ENCODE measurements at places on chromosomes 5 and 9.

- no peak for DNase-seq
Measured at GRCh38 chr9:106797299-106797698, 65.7 kb upstream of the ZNF462 start.

DNA sequence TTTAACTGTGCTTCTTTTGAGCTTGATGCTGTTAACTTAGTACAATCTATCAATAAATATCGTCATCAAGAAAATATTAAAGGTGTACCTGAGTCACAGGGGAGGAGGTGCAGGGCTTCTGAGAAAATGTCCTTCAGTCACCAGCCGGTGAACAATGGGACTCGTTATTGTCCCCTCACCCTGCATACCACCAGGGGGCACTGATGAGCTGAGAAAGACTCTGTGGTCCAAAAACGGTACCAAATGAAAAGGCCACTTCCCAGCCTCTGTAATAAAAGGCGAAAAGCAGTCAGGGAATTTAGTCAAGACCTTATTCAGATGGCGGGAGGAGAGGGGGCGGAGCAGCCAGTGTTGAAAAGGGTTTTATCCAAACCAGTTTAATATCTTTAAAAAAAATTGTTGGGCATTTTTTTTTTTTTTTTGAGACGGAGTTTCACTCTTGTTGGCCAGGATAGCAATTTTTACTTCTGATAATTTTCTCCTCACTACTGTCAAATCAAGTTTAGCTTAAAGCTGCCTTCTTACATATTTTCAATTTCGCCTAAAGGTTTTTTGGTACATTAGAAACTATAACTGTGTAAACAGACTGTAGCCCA lies 271.9 kb upstream of the ADAMTS16 start:
- DNase-seq, result peak; percentile 9

GRCh38 chr5:124654418-124654817 lies 92.0 kb downstream of the ZNF608 start:
- no peak for DNase-seq

- DNase-seq, result no peak
Measured at GRCh38 chr5:7493622-7494021, 97.7 kb downstream of the ADCY2 start.

GRCh38 chr5:14720236-14720923 lies 55.9 kb downstream of the OTULIN start:
- DNase-seq, result no peak

GRCh38 chr9:76688471-76689238 lies 75.6 kb upstream of the PCA3 start:
- no peak for DNase-seq

- DNase-seq, result no peak
Measured at GRCh38 chr5:7245121-7245651, 150.8 kb upstream of the ADCY2 start.

- DNase-seq, result no peak
Measured at GRCh38 chr5:101679816-101680215, 616.3 kb downstream of the SLCO4C1 start.

DNA sequence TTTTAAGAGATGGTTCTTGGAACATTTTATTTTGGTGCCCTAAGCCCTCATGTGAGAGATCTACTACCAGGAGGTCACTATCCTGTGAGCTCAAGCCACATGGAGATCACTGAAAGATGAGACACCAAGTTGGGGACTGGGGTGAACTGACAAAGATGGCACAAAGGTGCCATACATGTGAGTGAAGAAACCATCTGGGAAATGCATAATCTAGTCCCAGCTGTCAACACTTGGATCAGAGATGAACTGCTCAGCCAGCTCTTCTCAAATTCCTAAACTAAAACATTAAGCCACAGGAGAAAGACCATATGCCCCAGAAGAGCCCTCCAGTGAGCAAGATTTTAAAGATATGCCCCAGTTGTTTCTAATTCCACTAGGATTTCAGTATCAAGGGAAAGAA lies 22.2 kb upstream of the MYOT start:
- no peak for DNase-seq

- DNase-seq, result no peak
Measured at GRCh38 chr5:170200876-170201275, 31.9 kb upstream of the C5orf58 start.

DNA sequence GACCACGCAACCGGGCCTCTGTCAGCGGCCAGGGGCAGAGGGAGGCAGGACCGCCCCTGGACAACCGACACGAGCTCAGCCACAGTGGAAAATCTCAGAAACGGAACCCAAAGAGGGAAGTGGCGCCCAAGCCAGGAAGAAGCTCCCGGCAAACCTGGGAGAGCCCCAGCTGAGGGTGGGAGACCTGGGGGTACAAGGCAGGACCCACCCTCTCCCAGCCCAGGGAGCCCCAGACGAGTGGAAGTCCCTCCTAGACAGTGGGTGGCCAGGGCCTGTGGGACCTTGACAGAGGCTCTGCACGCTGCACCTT lies 3.0 kb downstream of the SLC12A7 start:
- no peak for DNase-seq

DNA sequence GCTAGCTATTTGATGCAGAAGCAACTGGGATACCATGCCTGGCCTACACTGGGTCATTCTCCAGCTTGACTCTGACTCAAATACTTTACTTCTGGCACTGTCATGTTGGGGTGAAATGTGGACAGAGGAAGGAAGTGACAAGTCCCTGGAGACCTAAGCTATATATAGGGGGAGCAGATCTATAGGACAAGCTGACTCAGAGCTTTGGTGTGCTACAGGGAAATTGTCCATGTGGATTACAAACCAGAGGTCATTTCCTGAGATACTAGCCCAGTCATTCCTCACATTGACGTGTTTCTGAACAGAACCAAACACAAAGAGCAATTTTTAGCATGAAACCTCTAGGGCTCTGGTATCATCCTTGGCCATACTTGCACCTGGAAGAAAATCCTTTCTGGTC lies 531.6 kb upstream of the CLINT1 start:
- no peak for DNase-seq

DNA sequence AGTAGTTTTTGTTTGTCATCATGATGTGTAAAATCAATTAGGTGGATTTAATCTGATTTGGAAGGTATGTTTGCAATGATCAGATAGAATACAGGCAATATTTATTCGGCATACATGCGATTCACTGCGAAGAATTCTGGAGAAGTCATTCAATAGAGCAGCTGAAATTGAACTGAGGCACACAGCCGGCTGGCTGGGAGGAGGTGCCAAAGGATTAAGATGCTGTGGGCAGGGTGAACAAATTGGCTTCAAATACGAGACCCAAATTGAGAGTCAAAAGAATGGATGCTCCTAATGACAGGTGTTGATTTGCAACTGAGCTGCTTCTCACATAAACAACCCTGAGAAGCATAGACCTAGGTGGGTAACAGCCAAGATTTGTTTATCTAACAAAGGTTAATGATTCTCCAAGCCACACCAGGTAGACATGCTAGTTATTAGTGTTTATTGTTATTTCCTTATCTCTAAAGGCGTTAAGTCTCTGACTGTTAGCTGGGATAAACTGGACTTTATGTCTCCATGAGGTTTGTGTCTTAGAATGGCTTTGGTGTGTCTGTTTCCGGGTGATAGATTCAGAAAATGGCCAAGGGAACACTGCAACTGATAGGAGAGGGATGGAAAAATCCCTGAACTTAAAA lies 55.3 kb upstream of the CLINT1 start:
- no peak for DNase-seq

- DNase-seq, result no peak
Measured at GRCh38 chr5:53785924-53786323, 225.5 kb downstream of the NDUFS4 start.

DNA sequence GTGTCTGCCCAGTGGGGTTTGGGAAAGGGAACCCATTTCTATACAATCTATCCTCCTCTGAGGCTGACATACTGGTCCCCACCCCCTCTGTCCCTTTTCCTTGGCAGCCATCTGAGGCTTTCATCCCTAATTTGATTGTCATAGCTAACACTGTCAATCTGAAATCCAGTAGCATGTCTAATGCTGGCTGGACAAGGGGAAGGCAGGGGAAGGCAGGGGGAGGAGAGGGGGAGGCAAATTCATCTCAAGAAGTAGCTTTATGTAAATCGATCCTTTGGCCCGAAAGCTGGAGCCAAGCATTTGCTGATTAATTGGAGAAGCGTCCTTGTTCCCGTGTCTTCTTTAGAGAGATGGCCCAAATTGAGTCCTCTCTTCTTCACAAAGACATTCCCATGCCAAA lies 314.1 kb upstream of the PANK3 start:
- DNase-seq, result no peak

DNA sequence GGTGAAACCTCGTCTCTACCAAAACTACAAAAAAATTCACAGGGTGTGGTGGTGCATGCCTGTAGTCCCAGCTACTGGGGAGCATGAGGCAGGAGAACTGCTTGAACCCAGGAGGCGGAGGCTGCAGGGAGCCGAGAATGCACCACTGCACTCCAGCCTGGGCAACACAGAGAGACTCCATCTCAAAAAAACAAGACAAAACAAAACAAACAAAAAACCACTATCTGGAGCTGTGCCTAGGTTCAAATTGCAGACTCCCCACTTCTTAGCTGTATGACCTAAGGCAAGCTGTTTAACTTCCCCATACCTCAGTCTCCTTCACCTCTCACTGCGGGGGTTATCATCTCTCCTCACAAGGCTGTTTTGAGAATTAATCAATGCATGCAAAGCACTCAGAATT lies 68.0 kb downstream of the MAPKAP1 start:
- DNase-seq, result no peak

GRCh38 chr9:121634329-121635261 lies 16.8 kb upstream of the DAB2IP start:
- DNase-seq, result no peak

DNA sequence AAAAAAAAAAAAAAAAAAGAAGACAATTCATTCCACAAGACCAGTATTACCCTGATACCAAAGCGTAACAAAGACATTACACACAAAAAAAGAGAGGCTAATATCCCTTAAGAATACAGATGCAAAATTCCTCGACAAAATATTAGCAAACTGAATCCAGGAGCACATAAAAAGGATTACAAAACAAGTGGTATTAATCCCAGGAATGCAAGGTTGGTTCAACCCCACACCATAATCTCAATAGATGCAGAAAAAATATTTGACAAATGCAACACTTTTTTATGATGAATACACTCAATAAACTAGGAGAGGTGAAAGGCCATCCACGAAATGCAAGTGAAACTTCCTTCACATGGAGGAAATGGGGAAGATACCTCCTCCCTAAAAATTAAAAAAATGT lies 80.1 kb upstream of the TLR4 start:
- no peak for DNase-seq

DNA sequence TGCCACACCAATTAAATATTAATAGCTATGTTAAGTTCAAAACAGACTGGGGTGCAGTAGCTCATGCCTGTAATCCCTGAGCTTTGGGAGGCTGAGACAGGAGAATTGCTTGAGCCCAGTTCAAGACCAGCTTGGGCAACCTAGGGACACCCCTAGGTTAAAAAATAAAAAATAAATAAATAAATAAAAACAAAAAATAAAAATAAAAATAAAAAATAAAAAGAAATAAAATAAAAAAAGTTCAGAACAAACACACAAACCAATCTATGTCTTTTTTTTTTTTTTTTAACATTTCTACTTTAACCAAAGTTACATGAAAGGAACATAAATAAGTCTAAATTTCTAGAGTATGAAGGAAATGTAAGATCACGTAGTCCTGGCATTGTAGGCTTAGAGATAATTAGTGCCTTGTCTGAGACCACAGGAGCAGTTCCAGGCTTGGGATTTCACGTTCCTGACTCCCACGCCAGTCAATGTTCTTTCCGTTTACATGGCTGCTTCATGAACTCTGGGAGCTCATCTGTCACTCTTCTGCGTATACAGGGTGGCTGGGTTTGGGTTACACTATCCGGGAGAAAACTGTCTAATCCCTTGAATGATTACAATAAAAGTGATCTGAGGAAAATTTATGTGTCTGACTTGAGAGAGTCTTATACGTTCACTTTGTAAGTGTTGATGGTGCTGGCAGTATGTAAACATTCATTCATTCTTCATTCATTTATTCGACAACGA lies 85.2 kb downstream of the KIAA1958 start:
- DNase-seq, result no peak

DNA sequence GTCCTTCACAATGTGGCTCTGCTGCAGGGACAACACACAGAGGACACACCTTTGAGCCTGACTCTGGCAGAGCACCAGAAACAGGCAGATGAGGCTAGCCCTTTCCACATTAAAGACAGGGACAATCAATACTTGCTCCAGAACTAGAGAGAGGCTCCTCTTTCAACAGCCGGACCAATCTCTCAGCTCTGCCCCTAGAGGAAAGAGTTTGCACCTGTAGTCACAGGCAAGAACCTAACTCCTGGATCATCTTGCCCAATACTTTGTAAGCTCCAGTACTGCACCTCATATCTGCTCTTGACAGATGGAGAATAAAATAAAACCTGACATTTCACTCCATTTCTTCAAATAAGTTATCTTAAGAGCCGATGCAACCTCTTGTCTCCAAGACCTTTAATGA lies 52.1 kb downstream of the EPB41L4A start:
- DNase-seq, result no peak

- no peak for DNase-seq
Measured at GRCh38 chr9:123924727-123925126, 5.2 kb downstream of the DENND1A start.

DNA sequence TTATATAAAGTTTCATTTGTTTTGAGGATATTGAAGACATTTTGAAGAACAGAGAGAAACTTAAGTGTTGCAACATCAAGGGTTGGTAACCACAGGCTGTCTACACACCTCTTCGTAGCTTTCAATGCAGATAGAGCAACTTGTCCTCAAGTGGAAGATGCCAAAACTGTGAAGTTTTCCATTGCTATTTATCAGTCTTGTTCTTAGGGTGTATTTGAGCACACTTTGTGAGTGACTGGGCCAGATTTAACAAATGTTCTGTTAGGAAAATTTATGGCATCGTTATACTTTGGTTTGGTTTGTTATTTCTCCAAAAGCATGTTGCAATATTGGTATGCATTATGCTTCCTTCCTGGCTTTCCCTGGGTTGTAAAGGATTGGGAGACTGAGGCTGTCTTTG lies 31.6 kb downstream of the NNT start:
- DNase-seq, result no peak

- no peak for DNase-seq
Measured at GRCh38 chr9:7970681-7971330, 171.2 kb upstream of the DMAC1 start.

- DNase-seq, result no peak
Measured at GRCh38 chr9:90504486-90504885, 138.1 kb downstream of the DIRAS2 start.

GRCh38 chr9:125233678-125234077 lies 7.5 kb downstream of the HSPA5 start:
- DNase-seq, result no peak
